ENCODE measurements at places on chromosomes 5 and 9.

DNA sequence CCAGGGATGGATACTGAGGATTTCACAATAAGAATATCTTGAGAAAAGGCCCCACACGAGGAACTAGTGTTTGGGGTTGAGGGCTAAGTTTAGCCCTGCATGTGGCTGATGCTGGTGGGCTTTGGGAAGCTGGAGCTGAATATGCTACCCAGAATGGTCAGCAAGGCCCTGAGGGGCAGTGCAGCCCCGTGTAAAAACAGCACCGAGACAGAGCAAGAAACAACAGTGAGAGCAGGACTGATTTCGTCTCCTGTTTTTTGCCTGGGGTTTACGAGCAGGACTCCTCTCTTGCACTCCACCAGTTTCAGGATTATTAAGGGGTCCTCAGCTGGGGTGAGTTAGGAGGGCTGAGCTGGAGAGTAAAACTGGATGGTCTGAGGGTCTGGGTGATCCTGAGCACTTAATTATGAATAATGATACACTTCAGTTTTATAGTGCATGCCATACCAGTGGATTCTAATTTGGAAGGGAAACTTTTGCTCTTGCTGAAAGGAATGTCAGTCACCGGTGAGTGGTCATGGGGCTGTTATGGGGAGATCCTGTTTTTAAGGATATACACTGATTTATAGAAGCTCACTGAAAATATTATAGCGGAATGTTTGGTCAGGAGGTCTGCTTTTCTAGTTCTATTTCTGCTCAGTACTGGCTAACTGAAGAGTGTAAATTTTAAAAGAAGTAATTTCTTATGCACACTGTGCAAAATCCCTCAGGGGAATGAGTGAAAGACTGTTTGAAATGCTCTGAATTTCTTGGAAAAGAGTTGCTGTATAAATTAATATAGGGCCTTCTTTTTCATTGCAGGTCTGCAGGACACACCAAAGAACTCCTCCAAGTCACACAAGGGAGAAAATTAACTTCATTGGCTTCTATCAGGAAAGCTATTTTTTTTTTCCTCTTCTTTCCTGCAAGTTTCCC lies 42.7 kb upstream of the NFIB start:
- DNase-seq: no peak

DNA sequence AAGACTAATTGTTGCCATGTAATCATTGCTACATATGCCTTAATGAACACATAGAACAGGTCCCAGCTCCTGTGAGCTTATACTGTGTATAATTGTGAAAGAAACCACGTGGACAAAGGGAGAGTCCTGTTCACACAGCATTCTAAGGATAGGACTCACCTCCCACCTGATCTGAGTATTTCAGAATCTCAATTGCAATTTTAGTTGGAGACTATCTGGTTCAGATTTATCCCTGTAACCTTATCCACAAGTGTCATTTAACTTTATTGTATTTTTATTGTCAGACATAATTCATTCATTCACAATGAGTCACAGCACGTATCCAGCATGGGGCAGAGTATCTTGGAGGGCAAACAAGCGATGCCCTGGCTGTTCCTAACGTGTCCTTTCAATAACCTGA lies 448.3 kb downstream of the NTRK2 start:
- DNase-seq: no peak

DNA sequence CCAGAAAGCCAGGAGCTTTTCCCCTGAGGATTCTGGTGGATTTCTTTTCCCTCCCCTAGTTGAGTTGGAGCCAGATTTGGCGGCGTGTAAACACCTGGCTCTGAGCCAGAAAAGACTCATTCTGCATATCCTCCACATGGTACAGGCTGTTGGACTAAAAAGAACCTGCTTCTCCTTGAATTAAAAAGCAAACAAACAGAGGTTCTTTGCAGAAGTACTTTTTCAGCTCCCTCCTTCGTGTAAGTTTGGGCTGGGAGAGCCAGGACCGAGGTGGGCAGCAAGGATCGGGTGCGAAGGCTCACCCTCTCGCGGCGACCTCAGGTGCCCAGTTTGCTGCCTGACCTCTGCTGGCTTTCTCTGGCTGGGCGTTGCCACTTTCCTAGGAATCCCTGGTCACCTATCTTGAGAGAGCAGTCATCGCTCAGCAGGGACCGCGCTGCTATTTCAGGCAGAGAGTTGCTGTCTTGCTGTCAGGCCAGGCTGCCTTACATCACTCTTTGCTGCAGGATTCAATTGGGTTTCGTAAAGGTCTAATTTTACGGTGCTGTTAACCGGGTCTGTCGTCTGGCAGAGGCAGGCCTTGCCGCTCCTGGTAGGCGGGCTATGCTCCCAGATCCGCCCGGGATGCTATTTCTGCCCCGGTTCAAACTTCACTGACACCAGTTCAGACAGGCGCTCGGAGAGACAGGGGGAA lies 3.2 kb downstream of the PAPPA start:
- no peak for DNase-seq

DNA sequence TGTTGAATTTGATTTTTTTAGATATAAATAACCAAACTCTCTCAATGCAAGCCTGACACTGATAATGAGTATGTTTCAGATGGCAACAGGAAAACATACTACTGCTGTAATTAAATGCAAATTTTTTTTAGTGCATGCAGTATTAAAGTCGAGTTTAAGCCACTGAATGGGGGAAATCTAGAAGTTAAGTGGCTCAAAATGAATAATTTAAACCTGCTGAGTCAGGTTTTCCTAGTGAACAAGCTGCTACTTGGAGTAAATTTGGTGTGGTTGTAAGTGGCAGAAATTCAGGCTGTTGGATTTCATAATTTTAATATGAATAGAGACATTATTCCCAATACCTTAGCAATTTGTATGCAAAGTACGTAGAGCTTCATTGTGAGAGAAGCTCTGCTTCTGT lies 121.8 kb downstream of the SLF1 start:
- DNase-seq: no peak

GRCh38 chr5:160643616-160644240 lies 208.3 kb downstream of the ATP10B start:
- no peak for DNase-seq

GRCh38 chr5:61307611-61308010 lies 24.4 kb upstream of the ZSWIM6 start:
- no peak for DNase-seq

GRCh38 chr5:80055491-80056170 lies 20.5 kb downstream of the THBS4 start:
- no peak for DNase-seq

- DNase-seq: no peak
Observed at GRCh38 chr5:136998854-136999357, 500.2 kb downstream of the SPOCK1 start.

GRCh38 chr5:146599261-146599660 lies 83.3 kb upstream of the GPR151 start:
- DNase-seq: no peak

DNA sequence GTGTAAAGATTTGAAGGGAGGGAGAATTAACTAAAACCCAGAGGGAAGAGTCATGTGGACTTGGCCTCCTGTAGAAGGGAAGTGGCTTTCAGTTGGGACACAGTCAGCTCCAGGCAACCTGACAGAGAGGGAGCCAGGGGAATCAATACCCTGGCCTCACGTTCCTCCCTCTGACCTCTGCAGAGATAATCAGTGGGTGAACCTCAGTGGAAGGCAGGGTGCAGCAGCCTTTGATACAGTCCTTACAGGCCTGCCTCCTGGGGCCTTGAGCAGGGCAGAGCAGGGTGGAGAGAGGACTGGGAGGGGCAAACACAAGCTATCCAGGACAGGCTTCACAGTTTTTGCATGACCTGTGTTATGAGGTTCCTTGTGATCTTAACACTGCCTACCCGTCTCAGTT lies 61.9 kb upstream of the GPBP1 start:
- DNase-seq: no peak

- no peak for DNase-seq
Observed at GRCh38 chr5:36593867-36594266, 12.5 kb upstream of the SLC1A3 start.

DNA sequence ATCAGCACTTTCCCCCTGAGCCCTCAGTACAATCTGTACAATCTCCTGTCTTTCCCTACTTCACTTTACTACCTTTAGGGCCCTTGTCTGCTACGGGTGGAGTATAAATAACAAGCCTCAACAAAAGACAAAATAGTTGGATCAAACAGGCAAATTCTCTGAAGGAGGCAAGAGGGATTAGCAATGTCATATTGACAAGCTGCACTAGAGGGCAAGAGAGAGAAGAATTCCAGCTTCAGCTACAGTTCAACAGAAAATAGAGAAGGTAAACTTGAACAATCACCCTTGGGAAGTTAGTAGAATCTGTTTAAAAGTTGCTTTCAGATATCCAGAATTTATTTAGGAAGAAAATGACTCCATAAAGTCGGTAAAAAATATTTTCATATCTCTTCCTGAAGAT lies 68.4 kb upstream of the IZUMO3 start:
- DNase-seq: no peak

DNA sequence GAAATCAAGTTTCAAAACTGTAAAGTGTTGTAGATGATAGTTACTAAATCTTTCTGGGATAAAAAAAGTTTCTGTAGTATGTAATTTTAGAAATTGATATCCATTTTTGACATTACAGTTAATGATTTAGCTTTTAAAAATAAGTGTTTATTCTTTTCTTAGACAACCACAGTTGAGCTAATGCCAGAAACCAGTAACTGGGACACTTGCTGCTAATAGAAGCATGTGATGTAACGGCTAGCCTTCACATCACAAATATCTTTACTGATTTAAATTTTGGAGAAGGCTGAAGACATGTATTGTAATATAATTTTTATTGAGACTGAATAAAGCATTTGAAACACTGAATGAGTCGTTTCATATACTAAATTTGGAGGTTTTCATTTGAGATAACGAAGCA lies 18.8 kb downstream of the CSNK1G3 start:
- no peak for DNase-seq

DNA sequence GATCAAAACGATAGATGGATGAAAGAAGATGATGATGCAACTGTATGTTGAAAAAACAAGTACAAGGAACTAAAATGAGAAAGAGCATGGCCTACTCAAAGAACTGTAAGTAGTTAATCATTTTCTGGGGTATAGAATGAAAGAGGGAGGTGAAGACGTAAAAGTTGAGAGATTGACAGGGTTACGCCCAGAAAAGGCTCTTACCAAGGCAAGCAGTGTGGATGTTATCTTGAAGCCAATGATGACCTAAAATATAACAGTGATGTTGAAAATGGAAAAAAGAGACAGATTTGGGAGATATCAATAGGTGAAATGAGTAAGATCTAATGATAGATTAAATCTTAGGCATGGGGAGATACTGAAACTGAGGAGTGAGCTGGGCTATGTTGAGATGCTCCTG lies 80.4 kb upstream of the GNAQ start:
- DNase-seq: no peak

DNA sequence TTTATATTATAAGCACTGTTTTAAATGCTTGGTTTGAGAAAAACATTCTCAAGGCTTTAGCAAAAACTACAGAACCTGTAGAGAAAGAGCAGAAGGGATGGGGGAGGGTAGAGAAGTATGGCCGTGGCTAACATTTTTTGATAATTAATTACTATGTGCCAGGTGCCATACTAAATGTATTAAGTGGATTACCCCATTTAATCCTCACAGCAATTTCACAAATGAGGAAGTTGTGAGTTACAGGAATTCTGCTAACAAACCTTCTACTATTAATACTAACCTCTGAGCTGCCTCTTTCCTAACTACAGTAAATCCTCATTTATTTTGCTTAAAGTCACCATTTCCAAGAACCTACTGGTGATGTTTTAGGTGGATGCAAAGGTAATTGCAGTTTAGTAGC lies 157.9 kb downstream of the RNF180 start:
- DNase-seq: no peak
